Anterior cingulate cortex (tissue), 58 donors: ENCODE measurements at places on chromosomes 7 and 10.

DNA sequence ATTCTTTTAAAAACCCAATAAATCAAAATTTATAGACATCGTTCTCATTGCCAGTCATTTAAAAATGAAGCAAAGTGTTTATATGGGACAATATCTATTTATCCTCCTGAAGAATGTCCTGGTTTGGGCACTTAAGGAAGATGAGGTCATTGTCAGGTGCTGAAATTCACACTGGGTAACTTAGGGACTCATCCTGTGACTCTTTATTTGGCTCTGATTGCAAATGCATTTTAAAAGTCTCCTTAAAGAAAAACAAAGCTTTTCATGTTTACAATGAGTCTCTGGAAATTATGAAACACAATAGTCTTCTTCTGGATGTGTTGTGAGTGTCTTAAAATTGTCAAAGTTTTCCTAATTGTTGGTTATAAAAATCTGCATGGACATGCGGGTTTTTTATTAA, 69.5 kb upstream of the GPR158 start:
- DNase-seq = no peak

GRCh38 chr10:118258285-118258684, 83.8 kb downstream of the FAM204A start:
- no peak for DNase-seq

GRCh38 chr10:86511027-86511865, 10.3 kb downstream of the WAPL start:
- no peak for DNase-seq

- no peak for DNase-seq
These were observed 85.1 kb upstream of the SDK1 start for GRCh38 chr7:3215624-3216585.

GRCh38 chr7:150972741-150973140, 5.4 kb downstream of the KCNH2 start:
- no peak for DNase-seq

DNA sequence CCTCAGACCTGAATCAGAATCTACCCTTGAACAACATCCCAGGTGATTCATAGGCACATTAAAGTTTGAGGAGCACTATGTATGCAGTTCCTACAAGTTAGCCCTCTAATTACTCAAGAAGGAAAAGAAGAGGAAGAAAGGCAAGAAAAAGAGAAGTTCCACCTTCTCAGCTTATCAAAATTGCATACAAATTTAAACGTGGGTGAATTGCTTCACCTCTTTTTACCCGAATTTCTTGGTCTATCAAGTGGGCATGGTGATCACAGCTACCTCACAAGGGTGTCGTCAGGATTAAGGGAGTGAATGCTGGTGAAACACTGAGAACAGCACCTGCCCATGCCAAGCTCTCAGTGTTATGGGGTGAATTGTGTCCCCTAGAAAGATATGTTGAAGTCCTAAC, 43.8 kb upstream of the PAPSS2 start:
- DNase-seq = no peak

DNA sequence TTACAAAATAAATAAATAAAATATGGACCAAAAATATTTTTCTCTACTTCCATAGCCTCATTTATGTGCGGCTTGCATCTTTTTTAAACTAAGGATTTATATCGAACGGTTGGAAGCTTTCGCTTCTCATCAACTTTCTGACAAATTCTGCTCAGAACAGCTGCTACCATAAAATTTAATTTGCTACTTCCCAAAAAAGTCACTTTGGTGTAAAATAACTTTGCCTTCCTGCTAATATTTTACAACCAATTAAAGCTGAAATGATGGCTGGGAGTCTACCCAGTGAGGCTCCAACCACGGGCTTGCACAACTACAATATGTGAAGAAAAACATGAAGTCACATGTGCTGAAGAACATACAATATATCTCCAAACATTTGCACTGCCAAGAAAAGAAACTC, 253.1 kb upstream of the NEBL start:
- no peak for DNase-seq

DNA sequence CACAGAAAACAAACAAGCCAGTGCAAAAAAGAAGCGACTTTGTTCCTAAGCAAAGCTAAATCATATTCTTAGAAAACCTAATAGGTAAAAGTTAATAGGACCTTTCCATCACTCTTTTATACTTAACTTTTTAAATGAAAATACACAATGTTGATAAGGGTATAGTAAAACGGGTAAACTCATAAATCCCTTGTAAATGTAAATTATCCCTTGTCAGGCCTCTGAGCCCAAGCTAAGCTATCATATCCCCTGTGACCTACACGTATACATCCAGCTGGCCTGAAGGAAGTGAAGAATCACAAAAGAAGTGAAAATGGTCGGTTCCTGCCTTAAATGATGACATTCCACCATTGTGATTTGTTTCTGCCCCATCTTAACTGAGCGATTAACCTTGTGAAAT, 76.4 kb downstream of the GSAP start:
- no peak for DNase-seq

DNA sequence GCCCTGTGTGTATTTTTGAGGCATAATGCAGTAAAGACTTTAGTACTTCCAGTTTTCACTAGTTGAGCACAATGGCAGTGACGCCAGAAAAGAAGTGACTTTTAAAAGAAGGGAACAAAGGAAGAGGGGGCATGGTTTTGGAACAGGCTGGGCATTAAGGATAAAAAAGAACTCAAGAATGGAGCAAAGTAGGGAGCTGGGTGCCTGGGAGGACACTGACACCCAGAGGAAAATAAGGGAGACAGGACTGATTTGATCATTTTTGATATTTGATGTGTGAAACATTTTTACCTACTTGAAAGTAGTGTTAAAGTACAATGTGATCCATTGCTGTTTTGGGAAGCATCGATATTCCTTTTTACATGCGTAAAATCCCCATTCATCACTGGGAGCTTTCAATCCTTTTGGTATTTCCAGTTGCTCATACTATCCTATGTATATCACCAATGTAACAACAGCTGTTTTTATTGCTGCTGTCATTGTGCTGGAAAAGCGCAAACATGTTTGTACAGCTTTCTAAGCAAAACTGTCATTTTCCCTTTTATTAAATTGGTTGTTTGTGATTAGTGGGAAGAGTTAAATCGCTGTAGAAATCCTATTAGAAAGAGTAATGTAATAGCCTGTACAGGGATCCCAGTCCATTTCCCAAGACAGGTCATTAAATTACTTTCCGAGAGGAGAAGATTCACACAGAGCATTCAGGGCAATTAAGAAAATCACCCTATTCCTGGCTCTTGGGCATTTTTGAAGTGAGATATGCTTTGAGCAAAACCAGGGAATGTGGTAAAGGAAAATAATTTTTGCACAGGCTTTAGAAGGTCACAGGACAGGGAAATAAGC, 85.2 kb downstream of the ADAM12 start:
- no peak for DNase-seq

- no peak for DNase-seq
These were observed 7.8 kb upstream of the BTRC start for GRCh38 chr10:101346177-101346576.

GRCh38 chr7:106565428-106565827, 95.5 kb downstream of the CCDC71L start:
- no peak for DNase-seq

- DNase-seq = no peak
These were observed 6.2 kb upstream of the MACC1 start for GRCh38 chr7:20223356-20223755.

DNA sequence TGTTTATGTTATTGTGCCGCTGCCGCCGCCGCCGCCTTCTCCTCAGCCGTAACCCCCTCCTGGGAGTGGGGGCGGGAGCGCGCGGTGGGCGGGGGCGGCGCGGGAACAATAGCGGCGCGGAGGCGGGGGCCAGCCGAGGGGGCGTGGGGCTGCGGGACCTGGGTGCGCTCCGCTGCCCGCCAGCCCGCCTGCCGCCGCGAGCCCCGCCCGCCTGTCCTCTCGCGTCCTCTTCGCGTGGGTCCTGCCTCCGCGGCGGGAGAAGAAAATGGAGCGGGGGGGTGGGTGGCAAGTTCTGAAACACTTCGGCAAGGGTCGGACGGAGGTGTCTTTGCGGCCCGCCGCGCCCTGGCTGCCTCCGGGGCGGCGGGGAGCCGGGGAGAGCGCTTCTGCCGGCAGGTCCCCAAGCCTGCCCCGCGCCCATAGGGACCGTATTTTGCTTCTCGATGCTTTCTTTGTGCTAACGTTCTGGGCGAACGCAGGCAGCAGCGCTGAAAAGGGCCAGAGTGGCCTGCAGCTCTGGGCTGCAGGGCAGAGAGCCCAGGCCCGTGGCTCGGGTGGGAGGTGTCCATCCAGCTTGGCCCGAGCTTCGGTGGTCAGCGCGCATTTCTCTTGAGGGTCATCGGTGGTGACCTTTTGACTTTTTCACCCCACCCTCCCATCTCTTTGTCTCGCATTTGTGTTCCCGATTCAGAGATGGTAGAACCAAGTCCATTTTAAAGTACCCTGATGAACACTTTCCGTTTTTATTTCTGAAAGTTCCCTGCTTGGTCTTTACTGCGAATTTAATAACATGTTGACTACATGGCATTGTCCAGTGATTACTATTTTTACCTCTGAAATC, 613 bp downstream of the MAPK8 start:
- DNase-seq = peak; percentile 58

DNA sequence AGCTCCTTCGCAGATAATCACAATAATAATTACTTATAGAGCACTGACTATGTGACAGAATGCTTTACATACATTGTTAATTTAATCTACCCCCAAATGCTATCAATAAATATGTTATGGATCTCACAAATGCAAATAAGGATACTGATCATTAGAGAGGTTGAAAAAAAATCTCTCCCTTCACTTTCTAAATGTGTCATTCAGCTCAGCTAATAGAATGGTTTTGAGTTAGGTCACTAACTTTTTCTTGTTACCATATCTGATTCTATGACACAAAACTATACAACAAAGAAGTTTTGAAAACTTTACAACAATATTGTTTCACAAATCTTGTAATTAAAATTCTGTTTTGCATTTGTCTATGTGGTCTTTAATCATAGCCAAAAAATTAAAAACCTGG, 17.4 kb downstream of the NEUROD6 start:
- no peak for DNase-seq

DNA sequence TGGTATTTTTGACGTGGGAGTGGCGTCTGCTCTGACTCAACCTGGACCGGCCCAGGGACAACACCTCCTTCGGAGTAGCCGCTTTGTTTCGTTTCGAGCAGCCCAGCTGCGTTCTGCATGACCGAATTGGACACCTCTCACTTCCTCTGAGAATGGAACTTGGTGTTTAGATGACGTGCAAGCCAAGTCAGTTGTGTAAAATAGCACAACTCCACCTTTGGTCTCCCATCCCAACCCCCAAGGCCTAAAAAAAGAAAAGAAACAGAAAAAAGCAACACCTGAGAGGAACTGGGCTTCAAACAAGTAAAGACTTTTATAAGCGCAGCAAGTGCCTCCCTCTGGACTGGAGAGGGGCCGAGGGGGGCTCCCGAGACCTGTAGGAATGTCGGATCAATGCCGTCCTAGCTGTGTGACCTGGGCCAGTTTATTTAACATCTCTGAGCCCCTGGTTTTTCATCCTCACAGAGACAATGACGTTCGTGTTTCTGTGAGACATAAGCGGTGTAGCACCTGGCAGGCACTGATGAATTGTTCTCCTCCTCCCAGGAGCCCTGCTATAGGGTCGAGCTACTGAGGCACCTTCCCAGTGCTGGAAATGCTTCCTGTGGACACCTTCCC, 52.0 kb upstream of the SMNDC1 start:
- DNase-seq = no peak

DNA sequence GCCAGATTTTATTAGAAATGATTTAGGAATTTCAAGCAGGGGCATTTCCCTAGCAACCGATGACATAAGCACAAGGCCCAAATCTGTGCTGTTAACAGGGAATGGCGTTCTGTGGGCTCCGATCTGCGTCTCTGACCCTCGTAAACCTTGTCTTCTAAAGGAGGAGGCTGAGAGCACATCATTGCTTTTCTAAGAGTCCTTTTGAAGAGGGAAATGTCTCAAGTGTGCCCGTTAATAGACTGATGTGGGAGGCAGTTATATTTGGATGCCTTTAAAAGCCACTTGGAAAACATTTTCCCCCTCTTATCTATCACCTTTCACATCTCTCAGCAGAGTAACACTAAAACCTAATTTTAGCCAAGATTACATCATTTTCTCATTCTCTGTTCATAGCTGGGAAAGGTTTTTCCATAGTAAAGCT, 424.1 kb upstream of the GALNT17 start:
- DNase-seq = no peak

DNA sequence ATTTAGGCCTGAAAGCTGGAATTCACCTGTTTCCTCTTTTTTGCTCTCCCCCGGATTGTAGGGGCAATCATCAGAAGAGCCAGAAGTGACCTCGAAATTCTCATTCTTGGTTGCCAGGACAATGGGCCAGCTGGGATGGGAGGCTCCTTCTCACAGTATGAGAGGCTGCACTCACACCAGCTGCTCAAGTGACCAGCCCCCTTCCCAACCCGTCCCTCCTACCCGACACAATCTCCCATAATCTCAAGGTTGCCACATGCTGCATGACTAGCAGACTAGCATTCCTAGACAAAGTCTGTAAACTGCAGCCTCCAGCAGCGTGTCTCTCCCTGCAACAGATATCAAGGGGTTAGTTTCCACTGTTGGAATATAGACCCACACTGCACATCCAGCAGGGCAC, 110.3 kb downstream of the C1GALT1 start:
- no peak for DNase-seq

DNA sequence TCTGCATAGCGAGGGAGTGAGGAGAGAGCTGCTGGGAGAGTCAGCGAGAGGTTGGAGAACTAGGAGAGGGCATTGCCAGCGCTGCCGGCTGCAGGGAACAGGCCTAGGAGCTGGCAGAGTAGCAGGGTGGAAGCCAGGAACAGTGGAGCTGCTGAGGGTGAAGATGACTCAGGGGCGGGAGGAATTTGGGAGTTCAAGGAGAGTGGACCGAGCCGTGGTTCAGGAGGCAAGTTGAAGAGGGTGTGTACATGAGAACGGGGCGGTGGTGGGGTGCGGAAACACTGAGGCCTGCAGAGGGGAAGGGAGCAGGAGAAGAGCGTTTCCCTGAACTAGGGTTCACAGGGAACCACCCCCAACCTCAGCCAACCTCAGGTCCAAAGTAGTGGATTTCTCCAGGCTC, 31.5 kb downstream of the HIF1AN start:
- DNase-seq = no peak

GRCh38 chr7:100387695-100388094, 14.4 kb downstream of the PILRA start:
- no peak for DNase-seq

DNA sequence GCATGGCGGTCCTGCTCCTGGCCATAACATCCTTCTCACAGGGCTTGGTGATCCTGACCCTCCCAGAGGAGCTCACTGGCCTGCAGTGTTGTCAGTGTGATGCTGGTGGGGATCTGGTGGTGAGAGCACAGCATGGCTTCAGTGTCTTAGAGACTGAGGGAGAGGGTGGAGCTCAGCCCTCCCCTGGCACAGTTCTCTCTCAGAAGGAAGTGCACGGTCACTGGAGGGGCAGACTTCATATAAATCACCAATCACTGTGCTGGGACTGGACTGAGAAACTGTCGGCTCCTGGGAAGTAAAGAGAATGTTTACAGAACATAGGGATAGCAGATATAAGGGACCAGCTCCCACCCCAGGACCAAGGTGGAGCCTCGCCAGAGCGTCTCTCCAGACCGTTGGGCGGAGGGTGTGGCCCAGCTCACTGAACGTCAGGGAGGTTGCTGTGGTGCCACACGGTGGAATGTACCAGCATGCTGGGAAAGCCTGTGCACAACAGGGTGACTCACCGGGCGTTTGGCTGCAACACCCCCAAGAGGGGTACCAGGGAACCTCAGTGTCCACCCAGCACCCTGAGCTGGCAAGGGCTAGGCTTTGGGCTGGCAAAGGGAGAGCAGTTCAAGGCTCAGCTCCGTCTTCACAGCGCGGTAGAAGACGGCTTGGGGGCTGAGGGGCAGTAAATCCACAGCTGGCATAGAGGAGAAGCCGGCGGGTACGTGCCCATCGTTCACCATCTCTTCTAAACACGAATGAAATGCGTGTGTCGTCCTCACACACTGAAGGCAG, 8.8 kb upstream of the GET4 start:
- DNase-seq = no peak

GRCh38 chr7:127986581-127987521, 44.4 kb downstream of the LRRC4 start:
- no peak for DNase-seq
